ENCODE measurements at places on chromosomes 1 and 21.

DNA sequence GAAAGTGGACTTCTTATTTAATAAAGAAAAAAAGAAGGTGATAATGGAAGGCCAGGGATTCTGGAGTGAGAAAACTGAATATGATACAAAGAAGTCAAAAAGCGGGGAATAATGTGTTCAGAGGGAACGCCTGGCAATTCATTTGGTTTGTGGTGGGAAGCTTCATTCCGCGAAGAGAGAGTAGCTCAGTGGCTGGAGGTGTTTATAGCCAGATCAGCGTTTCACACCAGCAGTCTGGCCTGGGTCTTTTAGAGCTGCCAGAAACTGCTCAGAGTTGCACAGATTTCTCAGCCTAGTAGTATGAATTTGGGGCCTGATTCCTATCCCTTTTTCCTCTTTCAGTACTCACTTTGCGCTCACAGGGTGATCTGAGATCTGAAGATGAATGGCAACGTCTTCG, 67.8 kb upstream of the IPO9 start:
- no peak for DNase-seq

GRCh38 chr21:28683982-28684752, 308.5 kb downstream of the LTN1 start:
- no peak for DNase-seq

DNA sequence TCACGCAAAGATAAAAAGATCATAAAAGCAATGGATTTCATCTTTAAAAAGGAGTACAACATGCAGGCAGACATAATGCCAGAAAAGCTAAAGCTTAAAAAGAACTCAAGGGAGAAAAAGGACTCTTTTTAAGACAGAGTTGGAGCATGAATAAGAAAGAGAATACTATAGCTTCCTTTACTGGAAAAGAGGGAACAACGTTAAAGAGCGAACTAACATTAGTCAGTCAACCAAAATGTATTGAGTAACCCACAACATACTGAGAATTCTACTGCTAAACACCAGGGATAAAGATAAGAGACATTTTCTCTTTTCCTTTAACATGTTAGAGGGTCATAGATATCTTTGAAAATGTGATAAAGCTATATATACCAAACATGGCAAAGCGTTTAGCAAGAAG, 182.0 kb downstream of the DUSP10 start:
- DNase-seq, result no peak

DNA sequence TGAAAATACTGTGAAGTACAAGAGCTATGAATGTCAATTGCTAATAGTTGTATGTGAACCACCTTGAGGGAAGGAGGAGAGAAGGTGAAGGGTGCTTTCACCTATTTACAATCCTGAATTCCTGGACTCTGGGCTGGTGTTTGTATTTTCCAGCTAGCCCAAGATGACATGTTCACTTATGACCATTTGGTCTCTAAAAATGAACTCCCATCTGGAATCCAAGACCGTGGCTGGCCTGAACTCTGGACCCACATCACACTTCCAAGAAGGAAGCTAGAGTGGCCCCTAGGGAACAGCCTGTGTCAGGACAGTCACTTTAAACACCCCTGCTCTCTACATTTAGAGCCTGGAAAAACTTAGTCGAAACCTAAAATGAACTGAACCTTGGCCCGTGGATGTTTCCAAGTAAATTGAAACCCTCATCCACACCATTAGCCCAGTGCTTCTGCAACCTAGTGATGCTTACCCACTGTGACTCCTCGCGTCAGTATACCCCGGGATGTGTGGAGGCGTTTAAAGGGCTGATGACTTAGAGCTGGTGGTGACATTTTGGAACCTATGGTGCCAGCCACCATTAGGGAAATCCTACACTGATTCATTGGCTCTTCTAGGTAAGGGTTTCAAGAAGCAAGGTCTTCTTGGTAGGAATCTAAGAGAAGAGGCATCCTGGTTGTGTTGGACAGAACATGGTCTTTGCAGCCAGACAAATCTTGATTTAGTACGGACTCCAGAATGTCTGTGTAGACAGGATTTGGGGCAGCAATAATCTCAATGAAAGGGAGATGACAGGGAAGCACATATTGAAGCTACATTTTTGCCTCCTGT, 171.5 kb upstream of the IRF2BP2 start:
- DNase-seq, result no peak

GRCh38 chr1:234208791-234209190, 164.5 kb upstream of the COA6 start:
- no peak for DNase-seq

- DNase-seq, result no peak
Measured at GRCh38 chr1:240562779-240563178, 49.2 kb downstream of the GREM2 start.

- no peak for DNase-seq
Measured at GRCh38 chr1:145720556-145720877, 1.2 kb downstream of the CD160 start.

GRCh38 chr1:1298861-1299685, 8.7 kb downstream of the ACAP3 start:
- no peak for DNase-seq

- DNase-seq, result no peak
Measured at GRCh38 chr1:92365378-92366039, 66.7 kb downstream of the RPAP2 start.

DNA sequence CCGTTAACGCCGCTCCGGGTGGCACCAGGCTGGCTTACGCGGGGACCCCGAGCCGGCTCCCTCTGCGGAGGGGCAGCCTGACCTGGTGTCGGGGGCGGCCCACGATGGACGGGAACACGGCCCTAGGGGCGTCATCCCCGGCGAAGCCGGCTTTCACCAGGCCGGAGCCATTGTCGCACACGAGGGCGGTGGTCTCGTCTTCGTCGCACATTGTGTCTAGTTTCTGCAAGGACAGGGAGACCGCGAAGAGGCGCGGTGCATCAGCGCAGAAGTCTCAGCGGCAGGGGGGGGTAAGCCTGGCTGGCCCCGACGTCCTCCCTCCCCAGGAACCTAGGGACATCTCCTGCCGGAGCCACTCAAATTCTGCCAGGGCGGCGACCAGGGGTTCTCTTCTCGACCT, 989 bp downstream of the ACTA1 start:
- DNase-seq, result no peak

- no peak for DNase-seq
Measured at GRCh38 chr1:231062500-231063270, 22.6 kb upstream of the FAM89A start.

DNA sequence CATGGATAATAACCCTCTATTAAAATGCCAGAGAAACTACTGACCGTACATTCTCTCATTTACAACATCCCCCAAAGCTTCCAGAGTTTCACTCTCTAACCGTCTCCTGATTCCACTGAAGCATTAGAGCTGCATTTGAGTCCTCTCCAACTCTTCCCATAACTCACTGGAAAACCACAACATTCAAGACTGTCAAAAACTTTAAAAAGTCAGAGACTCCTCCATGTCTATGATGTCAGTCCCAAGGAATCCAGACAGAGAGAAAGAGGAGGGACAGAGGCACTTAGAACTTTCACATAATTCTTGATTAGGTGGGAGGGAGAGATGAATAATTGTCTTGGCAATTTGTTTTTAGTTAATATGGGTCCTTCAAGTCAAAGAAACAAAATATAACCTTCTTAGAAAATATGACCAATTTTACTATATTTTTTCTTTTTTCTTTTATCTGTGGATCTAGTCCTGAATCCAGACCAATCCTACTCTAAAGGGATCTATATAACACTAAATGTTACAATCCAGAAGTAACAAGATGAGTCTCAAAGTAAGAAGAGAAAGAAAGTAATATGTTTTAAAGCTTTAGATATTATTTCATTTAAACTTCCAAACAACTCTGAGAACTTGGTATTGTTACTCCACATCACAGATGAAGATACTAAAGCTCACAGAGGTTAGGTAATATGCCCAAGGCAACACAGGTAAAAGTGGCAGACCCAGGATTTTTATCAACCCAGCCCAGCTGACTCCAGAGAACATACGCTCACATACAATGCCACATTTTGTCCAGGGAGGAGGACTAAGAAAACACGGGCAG, 23.8 kb downstream of the OTUD7B start:
- no peak for DNase-seq

- no peak for DNase-seq
Measured at GRCh38 chr1:109197158-109198042, 16.3 kb upstream of the SARS1 start.

- no peak for DNase-seq
Measured at GRCh38 chr1:209064850-209065706, 518.4 kb upstream of the CAMK1G start.

DNA sequence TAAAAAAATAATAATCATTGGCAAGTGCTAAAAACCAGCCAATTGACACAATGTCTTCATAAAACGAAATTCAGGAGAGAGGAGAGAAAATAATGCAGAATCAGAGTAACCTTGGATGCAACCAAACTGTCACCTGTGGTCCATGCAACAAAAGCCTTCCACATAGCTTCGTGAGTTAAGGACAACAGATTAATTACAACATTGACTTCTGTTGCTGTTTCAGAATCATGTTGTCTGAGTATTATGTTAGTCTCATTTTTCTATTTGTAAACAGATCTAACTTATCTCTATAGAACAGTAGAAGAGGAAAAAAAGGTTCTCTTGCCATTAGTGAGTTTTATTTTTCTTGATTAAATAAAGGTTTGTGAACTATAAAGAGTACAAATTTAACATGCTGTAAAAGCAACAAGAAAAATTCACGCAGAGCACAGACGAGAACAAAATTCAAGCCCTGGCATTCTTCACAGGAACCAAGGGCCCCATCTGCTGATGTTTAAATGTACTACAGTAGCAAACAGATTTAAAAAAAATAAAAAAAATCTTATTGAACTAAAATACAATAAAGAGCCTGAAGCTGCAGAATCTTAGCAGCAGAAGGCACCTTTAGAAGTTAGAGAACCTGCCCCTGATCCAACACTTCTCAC, 381.1 kb upstream of the PKN2 start:
- no peak for DNase-seq

All from GM12878 (cell line).